ENCODE measurements at places on chromosomes 6 and 20.

GRCh38 chr20:36989797-36990196 lies 38.3 kb upstream of the SAMHD1 start:
- DNase-seq: no peak

DNA sequence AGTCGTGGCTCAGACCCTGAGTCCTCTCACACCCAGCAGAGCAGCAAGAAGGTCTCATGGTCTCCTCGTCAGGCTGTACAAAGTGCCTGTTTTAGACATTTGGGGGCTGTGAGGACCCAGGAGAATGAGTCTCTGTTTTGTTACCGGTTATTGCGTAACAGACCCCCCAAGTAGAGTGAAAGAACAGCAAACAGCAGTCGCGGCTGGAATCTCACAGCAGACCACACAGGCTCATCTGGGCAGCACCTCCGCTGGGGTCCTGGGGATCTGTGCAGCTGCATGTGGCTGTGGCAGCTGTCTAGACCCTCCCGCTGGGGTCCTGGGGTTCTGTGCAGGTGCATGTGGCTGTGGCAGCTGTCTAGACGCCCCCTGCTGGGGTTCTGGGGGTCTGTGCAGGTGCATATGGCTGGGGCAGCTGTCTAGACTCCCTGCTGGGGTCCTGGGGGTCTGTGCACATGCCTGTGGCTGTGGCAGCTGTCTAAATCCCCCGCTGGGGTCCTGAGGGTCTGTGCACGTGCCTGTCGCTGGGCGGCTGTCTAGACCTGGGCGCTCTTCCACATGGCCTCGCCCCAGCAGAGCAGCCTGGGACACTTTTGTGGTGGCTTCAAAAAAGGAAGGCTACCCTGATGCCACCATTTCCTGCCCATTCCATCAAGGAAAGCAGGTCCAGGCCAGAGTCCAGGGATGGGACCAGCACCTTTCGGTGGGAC lies 24.7 kb downstream of the ENTPD6 start:
- DNase-seq: peak; percentile 7

- peak; percentile 37 for DNase-seq
Measured at GRCh38 chr6:26087284-26088115, at the start of gene HFE. TSS of gene HFE (plus strand) at chr6:26087429. CDS start at chr6:26087441, 12 bp downstream.

DNA sequence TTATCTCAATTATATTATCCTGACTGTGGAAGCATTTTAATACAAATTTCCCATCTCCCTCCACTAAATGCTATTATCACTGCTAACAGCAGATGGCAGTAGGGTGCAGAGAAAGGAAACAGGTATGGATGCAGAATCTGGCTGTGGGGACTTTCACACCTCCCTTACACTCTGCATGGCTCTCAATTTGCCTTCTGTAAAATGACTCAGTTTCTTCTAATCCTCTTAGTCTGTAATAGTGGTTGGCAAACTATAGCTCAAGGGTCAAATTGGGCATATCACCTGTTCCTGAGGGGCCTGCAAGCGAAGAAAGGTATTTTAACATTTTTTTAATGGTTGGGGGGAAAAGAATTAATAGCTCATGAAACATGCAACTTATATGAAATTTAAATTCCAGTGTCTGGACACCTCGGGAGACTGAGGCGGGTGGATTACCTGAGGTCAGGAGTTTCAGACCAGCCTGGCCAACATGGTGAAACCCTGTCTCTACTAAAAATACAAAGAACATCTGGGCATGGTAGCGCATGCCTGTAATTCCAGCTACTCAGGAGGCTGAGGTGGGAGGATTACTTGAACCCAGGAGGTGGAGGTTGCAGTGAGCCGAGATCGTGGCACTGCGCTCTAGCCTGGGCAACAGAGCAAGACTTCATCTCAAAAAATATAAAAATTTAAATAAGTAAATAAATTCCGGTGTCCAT lies 83.5 kb downstream of the ZMYND8 start:
- peak; percentile 73 for DNase-seq

DNA sequence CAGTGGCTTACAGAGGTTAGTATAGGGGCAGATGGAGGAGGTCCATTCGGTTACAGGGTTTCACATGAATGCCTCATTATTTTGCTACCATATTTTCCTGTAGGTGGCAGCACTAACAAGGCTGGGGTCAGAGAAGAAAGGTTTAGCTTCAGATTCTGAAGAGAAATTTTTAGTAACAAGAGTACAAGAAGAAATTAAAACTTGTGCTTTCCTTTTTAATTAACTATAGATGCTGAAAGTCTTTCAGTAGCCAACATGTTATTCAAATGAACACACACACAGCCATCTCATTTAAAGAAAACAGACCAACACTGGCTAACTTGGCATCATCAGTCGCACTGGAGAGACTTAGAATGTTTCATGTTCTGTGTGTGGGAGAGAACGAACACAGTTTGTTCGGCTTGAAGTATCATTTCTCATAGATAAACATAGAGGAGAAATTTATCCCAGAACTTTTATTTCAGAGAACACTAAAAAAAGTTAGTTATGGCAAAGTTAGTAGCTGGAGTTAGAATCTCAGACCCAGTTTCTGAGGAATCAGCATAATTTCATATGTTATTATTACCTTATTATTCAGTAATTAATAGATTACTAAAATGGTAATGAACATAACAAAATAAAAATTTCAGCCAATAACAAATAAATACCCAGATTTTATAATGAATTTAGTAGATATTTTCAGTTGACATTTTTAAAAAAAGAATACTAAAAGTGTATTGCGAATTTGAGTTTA lies 314.0 kb upstream of the RSPO3 start:
- DNase-seq: peak; percentile 6

- no peak for DNase-seq
Measured at GRCh38 chr6:156978948-156979347, 201.8 kb downstream of the ARID1B start.

- DNase-seq: no peak
Measured at GRCh38 chr20:37945091-37945547, 42.2 kb downstream of the VSTM2L start.
